CD4-positive, alpha-beta T cell treated with Interleukin-10 for 1 hour (primary cell): ENCODE measurements at places on chromosomes 1 and 21.

- DNase-seq: no peak
These were observed 36.6 kb downstream of the XCL1 start for GRCh38 chr1:168613038-168613451.

- no peak for DNase-seq
These were observed 13.5 kb downstream of the SHISA4 start for GRCh38 chr1:201902198-201902597.

GRCh38 chr1:32759997-32760623 is 57.0 kb downstream of the YARS1 start:
- DNase-seq: no peak

DNA sequence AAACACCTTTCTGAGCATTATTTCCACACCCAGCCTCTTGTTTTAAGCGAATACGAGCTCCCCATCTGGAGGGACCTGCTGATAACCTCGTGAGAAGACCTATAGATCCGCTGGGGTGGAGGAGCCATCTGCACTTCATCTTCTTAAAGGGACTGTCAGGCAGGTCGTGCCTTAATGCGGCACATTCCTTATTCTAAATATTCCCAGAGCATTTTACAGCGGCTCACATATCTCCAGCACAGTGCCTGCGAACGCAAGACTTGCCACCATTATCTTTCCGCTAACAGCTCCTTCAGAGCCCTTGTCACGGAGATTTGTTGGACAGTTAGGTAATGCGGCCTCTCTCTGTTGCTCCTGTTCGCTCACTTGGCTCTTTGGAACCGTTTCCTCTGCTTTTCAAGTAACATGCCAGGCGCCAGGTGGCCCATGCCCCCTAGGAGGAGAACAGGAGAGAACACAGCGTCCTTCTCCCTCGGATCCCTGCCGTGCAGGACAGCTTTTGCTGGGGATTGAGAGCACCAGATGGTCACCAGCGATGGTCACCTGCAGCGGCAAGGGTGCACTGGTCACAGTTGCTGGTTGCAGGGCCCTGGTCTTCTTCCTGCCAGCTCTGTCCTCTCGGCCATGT is 162.4 kb downstream of the PGBD5 start:
- no peak for DNase-seq

DNA sequence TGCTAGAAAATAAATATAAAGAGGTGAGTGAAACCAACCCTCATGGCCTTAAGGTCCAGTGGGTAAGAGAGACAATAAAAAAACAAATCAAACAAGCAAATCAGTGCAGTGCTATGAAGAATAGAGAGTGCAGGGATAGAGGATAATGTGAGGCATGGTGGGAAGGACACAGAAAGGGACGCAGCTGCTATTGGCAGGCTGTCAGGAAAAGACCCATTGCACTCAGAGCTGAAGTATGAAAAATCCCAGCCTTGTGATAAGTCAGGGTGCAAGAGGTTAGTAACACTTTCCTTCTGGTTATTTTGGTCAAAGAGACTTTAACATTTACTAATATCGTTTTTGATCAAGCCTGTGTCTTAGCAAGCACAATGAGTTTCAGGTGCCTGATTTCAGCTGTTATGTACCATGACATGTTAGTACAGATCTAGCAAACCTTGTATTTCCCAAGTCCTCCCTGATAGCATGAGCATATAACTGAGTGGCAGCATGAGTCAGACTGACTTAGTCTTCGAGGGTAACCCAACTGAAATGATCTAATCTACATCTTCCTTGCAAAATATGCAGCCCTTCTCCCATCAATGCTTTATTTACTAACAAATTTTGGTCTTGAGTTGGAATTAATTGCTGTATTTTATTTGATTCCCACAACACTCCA is 31.7 kb downstream of the CHML start:
- DNase-seq: no peak

DNA sequence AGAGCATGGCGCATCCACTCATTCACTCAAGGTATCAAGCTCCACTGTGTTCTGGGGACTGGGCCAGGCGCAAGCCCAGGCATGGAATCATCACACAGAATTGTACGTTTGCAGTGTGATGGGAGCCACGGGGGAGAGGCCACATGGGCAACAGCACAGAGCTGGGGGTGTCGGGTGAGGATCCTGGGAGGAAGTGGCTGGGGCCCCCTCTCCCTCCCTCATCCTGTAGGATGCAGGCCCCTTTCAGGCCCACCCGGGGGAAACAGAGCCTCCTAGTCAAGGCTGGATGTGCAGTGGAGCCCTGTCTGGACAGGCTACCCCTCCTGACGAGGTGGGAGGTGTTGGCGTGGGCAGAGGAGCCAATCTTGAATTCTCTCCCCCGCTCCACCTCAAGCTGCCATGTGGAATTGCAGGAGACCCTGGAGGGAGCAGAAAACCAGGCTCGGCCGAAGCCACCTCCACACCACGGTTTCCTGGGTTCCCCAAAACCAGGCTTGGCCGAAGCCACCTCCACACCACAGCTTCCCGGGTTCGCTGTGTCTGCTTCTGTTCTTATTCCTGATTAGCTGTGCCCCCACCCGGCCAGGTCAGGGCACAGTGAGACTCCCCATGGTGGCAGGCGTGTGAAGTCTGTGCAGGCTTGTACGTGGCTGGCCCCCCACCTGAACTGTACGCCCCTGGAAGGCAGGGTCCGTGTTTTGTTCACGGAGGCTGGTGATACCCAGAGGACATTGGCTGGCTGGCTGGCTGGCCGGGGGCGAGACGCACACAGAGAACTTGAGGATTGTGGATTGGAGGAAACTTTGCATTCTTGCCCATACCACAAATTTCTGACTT is 4.2 kb upstream of the C1orf174 start:
- DNase-seq: no peak

DNA sequence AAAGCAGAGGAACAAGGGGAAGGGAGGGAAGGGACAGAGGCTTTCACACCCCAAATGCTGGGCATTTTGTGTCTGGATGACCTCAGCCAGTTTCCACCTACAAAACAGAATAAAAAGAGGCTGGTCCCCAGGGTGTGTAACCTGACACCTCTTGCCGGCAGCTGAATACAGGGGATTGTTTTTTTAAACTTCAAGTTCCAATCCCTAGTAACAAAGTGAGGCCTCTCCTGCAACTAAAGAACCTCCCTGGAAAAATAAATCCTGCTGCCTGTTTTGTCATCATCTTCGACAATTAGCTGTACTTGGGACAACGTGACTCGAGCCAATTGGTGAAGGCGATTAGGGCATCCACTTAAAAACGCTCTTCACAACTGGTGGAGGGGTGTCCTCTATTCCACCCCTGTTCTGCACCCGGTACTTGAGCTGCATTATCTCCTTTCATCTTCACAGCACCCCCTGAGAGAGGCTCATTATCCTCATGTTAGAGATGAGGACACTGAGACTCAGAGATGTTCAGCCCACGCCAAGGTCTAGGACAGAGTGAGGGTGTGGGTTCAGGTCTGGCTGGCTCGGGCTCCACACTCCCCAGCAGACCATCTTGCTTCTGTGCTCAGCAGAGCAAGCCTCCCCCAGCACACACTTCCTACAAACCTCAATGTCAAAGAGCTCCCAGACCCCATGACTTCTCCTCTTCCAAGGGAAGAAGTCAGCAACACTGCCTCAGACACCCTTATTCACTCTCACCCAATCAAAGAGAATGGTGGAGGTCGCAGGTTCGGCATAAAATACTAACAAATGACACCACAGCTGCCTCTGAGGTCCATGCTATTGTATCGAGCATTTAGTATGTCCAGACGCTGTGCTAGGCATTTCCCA is 15.2 kb downstream of the ITPKB start:
- no peak for DNase-seq

DNA sequence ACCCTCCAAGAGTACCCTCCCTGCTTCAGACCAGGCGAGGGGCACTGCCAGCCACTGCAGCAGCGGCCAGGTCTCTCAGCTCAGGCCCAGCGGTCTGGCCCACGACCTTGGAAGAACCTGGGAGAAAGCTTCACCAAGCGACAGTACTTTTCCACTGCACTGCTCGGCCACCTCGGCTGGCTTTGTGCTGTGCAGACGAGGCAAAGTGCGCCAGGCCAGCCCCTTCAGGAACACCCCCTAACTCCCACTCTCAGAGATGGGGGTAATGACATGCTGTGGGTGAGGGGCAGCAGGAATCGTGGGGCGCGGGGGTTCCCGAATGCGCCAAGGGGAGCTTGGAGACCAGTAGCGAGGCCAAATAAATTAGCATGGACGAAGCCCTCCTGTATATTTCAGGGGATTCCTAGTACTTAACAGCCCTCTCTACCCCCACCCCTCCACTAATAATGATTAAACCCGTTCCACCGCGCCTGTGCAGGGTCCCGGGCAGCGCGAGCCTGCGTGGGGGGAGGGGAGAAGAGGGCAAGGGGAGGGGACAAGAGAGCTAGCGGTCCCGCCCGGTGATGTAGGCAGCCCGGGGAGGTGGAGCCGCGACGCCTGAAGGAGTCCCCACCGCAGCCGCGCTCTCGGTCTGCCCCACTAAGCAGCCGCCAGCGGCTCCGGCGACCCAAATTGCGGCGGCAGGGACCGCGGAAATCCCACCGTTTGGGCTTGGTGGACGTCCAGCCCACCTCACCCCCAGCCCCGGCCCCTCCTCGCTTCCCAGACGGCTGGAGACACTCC is at the start of gene FAM43B:
FAM43B (plus strand) TSS at position 629 of the 783 bp plus-strand sequence. CDS start 401 bp downstream, outside the sequence.
- no peak for DNase-seq

GRCh38 chr1:42933060-42933586 is 25.5 kb downstream of the SLC2A1 start:
- no peak for DNase-seq

- DNase-seq: no peak
These were observed 152.2 kb upstream of the C1orf105 start for GRCh38 chr1:172268237-172268636.

- no peak for DNase-seq
These were observed 123.7 kb downstream of the SMYD2 start for GRCh38 chr1:214404571-214405213.

GRCh38 chr1:223421676-223422075 is 28.5 kb downstream of the CCDC185 start:
- no peak for DNase-seq

- no peak for DNase-seq
These were observed 185.8 kb downstream of the NRIP1 start for GRCh38 chr21:14878971-14879370.

- peak; percentile 39 for DNase-seq
These were observed 101.1 kb upstream of the SOD1 start for GRCh38 chr21:31558189-31558961.

- DNase-seq: no peak
These were observed 63.7 kb downstream of the SLC45A1 start for GRCh38 chr1:8381618-8382017.

- DNase-seq: peak; percentile 14
These were observed 235.2 kb downstream of the KCNT2 start for GRCh38 chr1:196372896-196373536.

- no peak for DNase-seq
These were observed 93.7 kb downstream of the HHIPL2 start for GRCh38 chr1:222454186-222454585.

DNA sequence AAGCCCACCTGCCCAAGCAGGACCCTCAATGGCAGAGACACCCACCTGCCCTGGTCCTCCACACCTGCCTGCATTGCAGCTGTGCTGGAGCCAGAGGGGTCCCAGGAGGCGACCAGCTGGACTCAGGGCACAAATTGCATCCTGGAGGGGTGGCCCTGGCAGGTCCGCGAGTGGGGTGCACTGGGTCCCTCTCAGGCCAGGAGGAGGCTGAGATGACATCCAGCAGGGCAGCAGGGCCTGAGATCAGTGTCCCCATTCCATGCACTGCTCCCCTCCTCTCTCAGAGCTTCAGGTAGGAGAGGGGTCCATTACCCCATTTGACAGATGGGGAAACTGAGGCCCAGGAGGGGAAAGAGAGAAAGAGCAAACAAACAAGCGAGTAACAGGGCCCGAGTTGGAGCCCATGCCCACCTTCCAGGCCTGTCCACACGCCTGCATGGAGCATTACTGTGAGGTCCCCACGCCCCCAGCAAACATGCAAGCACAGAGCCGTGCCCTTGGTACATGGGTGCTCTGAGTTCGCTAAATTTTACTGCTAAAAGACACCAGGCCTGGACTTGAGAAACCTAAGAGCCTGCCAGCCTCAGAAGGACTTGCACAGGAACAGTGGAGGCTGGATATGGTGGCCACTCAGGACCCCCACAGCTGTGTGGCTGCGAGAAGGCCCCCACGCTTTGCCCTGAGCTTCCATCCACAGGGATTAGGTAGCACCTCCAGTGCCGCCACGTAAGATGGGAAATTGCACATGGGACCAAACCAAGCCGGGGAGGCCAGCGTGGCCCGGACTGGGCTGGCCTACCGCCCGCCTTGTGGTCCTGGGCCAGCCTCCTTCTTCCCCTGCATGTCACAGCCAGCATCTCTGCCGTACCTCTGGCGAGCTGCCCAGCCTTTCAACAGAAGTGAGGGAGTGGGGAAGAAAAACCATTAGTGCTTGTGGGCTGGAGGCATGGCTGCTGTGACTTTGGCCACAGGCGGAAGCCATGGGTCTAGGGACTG is 7.4 kb downstream of the WNT3A start:
- DNase-seq: no peak

- DNase-seq: no peak
These were observed 522.5 kb downstream of the PTPRC start for GRCh38 chr1:199161319-199161680.
